ENCODE measurements at places on chromosomes 4 and X. TPM values are rescaled to one million over a fixed set of nuclear protein-coding genes. Genes with fewer than 3 reads are reported as not detected.

ARHGAP6 gene
- total RNA-seq, result 9.9 TPM

FAM53A gene
- total RNA-seq, result 1.3 TPM

PFKFB1 gene
- total RNA-seq, result 0.19 TPM

POF1B gene
- not detected for total RNA-seq

SLITRK2 gene
- total RNA-seq, result not detected

HS3ST1 gene
- 2.5 TPM for total RNA-seq

VEGFD gene
- total RNA-seq, result 0.40 TPM

All from aortic smooth muscle cell (primary cell).